ENCODE measurements at places on chromosomes 7 and 10. TPM values are rescaled to one million over a fixed set of nuclear protein-coding genes. Genes with fewer than 3 reads are reported as not detected.

COL13A1 gene
- total RNA-seq = not detected

CPEB3 gene
- total RNA-seq = 2.5 TPM

KLF14 gene
- total RNA-seq = not detected

CPN1 gene
- not detected for total RNA-seq

C10orf53 gene
- not detected for total RNA-seq

IPMK gene
- 7.1 TPM for total RNA-seq

C7orf33 gene
- not detected for total RNA-seq

SLC35B4 gene
- total RNA-seq = 23.3 TPM

NSMCE4A gene
- 79.1 TPM for total RNA-seq

C10orf143 gene
- total RNA-seq = 3.6 TPM

YWHAG gene
- total RNA-seq = 167 TPM

GDF10 gene
- total RNA-seq = 0.27 TPM

GNA12 gene
- 36.3 TPM for total RNA-seq

VWDE gene
- 1.6 TPM for total RNA-seq

PLPP4 gene
- total RNA-seq = not detected

ATP6V0A4 gene
- not detected for total RNA-seq

ZNF425 gene
- total RNA-seq = 1.2 TPM

NPSR1 gene
- total RNA-seq = not detected

ASB10 gene
- total RNA-seq = not detected

SPDYE5 gene
- total RNA-seq = not detected
